Fibroblast of skin of back (primary cell): ENCODE measurements at places on chromosomes 2 and 18.

GRCh38 chr18:33854827-33855139 lies 276.8 kb downstream of the ASXL3 start:
- no peak for DNase-seq

- no peak for DNase-seq
Observed at GRCh38 chr18:48660346-48661228, 121.8 kb downstream of the CTIF start.

- peak; percentile 17 for DNase-seq
Observed at GRCh38 chr2:10536569-10537133, 88.5 kb upstream of the ODC1 start.

GRCh38 chr2:72148003-72148836 lies 558 bp upstream of the CYP26B1 start:
- no peak for DNase-seq

DNA sequence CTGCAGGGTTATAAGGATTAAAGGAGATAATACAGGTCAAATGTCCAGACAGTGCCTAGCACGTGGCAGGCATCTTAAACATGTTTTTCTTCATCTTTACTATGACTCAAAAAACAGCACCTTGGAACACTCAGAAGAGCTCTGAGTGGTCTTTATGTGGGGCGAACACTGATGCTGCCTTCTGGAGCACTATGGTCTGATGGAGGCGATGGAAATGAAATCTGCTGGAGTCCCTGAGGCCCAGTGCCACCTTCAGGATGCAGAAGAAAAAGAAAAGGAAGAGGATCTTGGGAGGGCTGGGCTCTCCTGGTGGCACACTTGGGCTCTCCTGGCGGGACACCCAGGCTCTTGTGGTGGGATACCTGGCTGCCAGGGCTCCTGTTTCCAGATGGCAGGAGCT lies 171.8 kb downstream of the EIPR1 start:
- DNase-seq: no peak
